NCI-H748 treated with DMSO at 0.1 percent for 48 hours (cell line): ENCODE measurements at places on chromosomes 16 and 17.

- no peak for DNase-seq
Measured at GRCh38 chr17:18851201-18851600, 6.7 kb upstream of the PRPSAP2 start.

- DNase-seq, result no peak
Measured at GRCh38 chr16:65406116-65406515, 284.3 kb upstream of the CDH11 start.

DNA sequence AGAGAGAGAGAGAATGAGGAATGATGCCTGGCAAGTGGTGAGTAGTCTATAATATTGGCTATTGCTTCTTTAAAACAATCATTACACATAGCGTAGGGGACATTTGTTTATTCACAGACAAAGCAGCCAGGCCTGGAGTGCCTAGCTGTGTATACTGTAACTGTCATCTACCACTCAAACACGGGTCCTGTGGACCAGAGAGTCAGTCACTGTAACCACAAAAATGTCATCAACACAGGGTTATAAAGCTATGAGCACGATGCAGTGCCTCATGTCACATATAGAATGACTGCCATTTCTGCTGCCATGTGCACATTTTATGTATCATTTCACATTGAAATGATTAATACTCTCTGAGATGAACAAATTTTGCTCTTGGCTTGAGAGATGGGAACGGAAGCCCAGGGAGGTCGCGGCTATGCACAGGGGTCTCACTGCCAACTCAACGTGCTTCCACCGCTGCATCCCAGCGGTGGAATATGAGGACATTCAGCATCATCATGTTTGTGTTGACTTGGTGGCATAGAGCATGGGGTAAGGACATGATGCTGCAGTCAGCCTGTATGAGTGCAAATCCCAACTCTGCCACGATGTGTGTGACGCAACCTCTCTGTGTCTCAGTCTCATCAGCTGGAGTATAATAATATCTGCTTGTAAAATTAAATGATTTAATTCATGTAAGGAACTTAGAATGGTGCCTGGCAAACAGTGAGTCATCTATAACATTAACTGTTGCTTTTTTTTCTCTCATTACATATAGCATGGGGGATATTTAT, 3.3 kb downstream of the MT1H start:
- DNase-seq, result no peak

GRCh38 chr17:14871921-14872320, 393.2 kb downstream of the PMP22 start:
- no peak for DNase-seq

- DNase-seq, result no peak
Measured at GRCh38 chr16:73025856-73026210, 22.1 kb downstream of the ZFHX3 start.

DNA sequence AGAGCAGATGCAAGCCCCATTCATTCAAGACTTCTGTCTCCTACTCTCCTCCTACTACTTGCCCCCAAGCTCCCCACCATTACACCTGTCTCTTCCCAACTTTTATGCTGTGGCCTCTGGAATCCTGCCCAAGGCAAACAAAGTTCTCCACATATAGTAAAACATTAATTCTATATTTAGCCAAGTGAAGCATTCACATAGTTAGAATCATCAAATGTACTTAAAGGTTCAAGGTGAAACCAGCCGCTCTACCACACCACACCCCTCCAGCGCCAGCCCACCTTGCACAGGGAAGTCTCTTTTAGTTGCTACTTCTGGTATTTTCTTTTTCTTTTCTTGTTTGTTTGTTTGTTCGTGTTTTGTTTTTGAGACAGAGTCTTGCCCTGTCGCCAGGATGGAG, 25.4 kb upstream of the GUCY2D start:
- DNase-seq, result no peak
